Activated CD4-positive, alpha-beta T cell treated with anti-CD3 and anti-CD28 coated beads, Interleukin-2, amount 50 U/mL, for 1 hour (primary cell): ENCODE measurements at places on chromosomes 2 and 18.

DNA sequence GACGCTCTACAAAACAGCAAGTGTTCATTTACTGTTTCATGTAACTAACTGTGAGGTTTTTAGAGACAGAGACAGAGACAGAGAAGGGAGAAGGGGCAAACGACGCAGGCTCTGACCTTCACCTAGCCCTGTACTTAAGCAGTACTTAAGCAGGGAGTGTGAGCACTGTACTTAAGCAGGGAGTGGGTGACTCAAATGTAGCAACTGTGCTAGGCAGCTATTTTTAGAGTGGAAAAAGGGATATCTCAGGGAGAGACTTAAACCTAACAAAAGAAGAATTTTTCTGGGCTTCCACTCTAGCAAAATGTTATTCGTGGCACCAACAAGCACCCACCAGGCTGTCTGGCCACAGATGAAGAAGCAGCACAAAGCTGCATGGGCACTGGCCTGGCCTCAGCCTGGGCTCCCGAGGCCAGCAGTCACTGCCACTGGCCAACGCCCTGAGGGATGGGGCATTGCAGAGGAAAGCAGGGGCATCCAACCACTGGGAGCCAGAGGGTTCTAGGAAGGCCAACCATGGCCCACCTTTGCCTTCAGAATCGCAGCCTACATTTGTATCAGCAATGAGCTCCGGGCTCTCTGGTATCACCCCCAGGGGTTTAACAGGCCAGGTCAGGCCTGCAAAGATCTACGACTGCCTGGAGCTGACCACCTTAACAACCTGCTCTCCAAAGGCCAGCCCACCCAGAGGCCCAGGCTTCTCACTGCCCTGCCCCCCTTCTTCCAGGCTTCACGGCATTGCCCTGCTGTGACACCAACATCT lies 154.3 kb downstream of the TTC32 start:
- no peak for DNase-seq

DNA sequence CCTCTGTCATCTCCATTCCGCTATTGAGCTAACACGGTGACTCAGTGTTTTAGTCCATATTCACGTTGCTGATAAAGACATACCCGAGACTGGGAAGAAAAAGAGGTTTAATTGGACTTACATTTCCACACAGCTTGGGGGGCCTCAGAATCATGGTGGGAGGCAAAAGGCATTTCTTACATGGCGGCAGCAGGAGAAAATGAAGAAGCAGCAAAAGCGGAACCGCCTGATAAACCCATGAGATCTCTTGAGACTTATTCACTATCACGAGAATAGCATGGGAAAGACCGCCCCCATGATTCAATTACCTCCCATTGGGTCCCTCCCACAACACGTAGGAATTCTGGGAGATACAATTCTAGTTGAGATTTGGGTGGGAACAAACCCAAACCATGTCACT lies 22.6 kb upstream of the CXXC1 start:
- DNase-seq, result no peak

GRCh38 chr2:64930258-64930671 lies 58.9 kb upstream of the SLC1A4 start:
- DNase-seq, result no peak

DNA sequence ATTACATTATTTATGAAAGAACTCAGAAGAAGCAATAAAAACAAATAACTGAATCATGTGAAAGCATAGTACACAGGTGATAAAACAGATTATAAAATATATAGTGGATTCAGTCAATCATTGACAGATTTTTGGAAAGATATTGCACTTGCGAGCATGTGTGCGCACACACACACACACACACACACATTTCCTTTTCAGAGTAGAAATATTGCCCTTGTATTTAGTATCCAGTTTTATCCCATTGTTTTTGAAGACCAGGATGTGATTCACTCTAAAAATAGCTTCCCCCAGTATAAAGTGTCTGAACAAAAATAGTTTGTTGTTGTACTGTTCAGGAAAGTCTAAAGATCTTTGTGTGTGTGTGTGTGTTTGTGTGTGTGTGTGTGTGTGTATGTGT lies 145.5 kb downstream of the CALCRL start:
- no peak for DNase-seq

GRCh38 chr2:71908798-71909197 lies 238.9 kb downstream of the CYP26B1 start:
- DNase-seq, result no peak

GRCh38 chr2:137467246-137467862 lies 496.9 kb upstream of the HNMT start:
- no peak for DNase-seq

DNA sequence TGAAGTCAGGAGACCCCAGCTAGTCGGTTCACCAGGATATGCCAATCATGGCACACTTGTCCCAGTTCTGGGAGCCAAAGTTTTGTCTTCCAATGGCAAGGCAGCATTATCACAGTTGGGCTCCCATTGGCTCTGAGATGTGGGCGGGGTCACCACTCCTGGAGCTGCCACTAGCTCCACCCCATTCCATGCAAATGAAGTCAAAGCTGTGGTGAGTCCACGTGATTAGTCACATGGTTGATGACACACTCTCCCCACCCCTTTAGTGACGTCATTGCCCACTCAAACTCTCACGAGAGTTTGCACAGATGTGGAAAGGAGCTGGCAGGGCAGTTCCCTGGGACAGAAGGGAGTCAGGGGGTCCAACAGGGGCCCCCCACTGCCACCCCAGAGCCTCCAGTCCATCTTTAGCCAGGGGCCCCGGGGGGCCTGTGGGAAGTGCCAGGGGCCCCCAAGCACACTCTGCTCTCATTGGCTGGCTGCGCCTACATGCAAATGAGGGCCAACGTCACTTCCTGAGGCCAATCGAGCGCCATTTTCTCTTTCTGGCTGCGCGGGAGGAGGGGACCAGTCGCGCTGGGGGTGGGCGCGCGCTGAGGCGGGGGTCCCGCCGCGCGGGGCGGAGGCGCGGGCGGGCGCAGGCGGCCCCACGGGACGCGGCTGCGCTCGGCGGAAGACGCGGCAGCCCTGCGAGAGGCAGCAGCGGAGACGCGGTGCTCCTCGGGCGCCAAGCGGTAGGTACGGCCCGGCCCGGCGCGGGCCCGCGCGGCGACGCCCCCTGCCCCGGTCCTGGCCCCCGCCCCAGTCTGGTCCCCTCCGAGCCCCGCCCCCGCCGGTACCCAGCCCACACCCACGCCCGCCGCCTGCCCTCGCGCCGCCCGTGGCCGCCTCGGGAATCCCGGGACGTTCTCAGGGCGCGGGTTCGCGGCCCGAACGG lies at the start of gene ADNP2:
TSS of gene ADNP2 (plus strand) at position 524 of the 937 bp plus-strand sequence. CDS start 8,281 bp downstream, outside the sequence.
- DNase-seq, result peak; percentile 80

- DNase-seq, result no peak
Observed at GRCh38 chr2:239117831-239118230, 269.9 kb downstream of the TWIST2 start.

DNA sequence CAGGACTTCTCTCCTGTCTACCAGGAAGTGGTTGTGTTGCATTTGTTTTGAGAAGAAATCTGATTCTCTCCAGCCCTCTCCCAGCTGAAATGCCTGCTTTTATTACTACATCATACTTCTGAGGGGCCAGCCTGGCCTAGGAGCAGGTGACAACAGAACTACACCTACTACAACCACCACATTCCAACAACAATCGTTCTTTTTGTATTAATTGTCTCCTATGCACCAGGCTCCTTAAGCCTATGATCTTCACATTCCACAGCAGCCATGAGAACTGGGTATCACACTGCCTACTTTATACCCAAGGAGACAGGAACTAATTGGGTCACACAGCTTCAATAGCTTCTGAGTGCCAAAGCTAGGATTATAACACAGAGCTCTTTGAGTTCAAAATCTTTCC lies 167.7 kb downstream of the TDRD15 start:
- no peak for DNase-seq

DNA sequence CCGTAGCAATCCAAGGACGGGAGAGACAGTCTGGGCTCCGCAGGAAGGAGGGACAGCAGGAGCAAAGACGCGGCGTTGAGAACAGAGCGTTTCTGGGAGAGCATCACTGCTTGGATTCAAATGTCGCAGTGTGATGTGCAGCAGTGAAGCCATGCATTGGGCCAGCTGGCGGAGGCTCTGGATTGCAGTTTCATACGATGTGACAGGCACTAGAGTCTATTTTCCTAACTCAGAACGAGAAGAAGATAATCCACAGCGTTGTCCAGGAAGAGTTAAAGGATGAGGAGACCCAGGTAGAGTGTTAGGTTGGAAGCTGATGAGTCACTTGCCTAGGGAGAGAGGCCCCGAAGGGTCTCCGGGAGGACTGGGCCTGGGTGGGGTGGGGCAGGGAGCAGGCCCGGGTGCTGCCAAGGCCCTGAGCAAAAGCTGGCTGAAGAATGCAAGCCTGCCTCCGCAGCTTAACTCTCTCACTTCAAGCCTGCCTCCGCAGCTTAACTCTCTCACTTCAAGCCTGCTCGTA lies 17.7 kb upstream of the SEMA4C start:
- DNase-seq, result no peak

- DNase-seq, result no peak
Observed at GRCh38 chr2:45293182-45293581, 283.9 kb upstream of the SIX2 start.

GRCh38 chr18:8235894-8236293 lies 373.3 kb upstream of the RAB12 start:
- no peak for DNase-seq

- DNase-seq, result no peak
Observed at GRCh38 chr2:65754219-65754618, 321.8 kb upstream of the SPRED2 start.

- no peak for DNase-seq
Observed at GRCh38 chr2:160174322-160174721, 25.8 kb downstream of the ITGB6 start.

GRCh38 chr2:163768881-163769695 lies 33.3 kb upstream of the FIGN start:
- DNase-seq, result no peak

GRCh38 chr2:173891315-173892037 lies 73.7 kb downstream of the SP3 start:
- no peak for DNase-seq

DNA sequence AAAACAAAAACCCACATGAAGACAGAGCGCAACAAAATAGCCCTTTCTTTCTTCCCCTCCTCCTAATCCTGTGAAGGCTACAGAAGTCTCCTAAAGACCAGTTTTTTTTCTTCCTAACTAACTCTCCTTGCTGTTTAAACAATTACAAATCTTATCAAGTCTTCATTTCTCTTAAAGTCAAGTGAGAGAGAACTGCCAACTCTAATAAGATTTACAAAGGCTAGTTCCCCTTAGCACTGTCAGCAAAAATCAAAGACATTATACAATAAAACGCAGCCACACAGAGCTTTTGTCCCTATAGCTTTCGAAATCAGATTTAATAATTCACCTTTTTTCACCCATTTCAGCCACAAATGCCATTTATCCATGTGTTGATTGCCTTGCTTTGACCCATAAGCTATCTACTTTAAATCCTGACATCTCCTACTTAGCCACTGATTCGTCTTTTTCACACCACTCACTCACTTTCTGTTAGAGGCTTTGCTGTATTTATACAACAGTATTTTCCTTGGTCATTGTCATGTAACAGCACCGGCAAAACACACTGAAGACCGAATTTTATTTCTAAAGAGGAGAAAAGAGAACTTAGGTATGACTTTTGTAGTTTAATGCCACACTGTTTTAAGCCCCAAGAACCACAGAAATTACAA lies 5.9 kb downstream of the NRXN1 start:
- DNase-seq, result no peak

DNA sequence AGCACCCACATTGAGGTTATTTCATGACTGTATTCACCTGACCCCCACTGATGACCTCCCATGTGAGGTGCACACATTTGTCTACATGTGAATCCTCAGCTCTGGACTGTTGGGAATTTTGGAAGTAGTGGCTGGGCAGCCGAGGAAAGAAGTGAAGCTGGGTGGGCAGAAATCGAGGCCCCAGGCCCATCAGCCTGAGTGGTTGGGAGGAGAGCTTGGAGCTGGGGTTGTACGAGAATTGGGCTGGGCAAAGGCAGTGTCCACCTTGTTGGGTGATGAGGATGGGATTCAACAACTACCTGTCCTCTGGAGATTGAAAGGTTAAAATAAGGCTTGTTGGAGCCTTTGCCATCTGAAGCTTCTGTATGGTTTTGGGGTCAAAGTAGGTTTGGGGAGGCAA lies 35.8 kb downstream of the AGAP1 start:
- DNase-seq, result no peak

- no peak for DNase-seq
Observed at GRCh38 chr18:67145586-67146292, 370.8 kb downstream of the DSEL start.

DNA sequence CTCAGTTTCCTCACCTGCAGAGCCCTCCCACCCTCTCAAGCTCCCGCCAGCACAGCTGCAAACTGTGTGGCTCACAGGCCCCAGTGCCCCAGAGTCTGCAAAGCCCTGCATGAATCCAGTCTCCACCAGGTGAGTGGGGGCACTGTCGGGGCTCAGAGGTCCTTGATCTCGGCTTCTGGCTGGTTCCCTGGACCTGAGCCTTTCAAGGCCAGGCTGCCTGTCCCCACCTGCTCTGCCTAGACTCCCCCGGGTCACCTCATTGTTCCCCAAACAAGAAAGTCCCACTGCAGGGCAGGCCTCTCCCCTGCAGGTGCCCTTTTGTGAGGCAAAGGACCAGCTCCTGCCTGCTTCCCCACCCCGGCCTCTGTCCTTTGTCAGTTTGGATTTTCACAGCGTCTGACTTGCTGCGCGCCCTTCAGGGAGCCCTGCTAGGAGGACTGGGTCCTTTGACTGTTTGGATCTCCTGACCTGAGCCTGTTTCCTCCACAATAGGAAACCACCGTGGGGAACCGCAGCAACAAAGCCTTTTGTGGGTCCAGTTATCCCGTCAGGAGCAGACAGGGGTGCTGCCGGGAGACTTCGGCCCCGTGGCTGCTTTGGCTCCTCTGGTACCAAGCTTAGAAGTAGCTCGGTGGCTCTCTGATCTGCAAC lies 200.5 kb upstream of the HDAC4 start:
- DNase-seq, result no peak

DNA sequence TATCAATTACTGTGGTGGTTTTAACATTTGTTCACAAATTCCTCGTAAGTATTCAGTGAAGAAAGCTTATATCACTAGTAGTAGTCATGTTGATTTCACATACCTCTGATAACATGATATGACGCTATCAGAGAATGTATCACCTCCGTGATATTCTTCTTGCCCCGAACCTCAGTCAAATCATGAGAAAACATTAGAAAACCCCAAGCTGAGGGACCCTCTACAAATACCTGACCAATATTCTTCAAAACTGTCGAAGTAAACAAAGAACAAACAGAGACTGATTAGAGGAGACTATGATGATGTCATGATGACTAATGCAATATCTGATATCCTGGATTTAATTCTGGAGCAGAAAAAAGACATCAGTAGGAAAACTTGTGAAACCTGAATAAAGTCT lies 85.6 kb upstream of the SPOPL start:
- no peak for DNase-seq

GRCh38 chr18:6543330-6543908 lies 128.7 kb upstream of the L3MBTL4 start:
- no peak for DNase-seq

- DNase-seq, result no peak
Observed at GRCh38 chr2:11482473-11483035, 16.6 kb upstream of the E2F6 start.

- no peak for DNase-seq
Observed at GRCh38 chr2:189802396-189802912, 18.2 kb downstream of the PMS1 start.

GRCh38 chr2:6771634-6772611 lies 93.8 kb downstream of the CMPK2 start:
- no peak for DNase-seq
